RPMI7951 (cell line): ENCODE measurements at places on chromosomes 7 and 10. TPM values are rescaled to one million over a fixed set of nuclear protein-coding genes. Genes with fewer than 3 reads are reported as not detected.

DNA sequence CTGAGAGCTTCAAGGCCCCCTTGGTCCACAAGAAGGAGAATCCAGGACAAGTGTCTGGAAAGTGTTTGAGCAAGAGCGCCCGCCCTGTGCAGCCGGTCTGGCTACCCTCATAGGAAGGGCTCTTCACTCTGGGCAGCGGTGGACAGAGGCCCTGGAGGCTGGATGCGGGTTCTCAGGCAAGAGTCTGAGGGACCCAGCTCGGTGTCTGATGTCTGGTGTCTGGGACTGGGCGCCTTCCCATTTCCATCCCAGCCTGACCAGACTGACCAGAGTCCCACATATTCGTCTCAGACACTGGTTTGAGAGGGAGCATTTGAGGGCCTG, 59.8 kb downstream of the HK1 start:
- DNase-seq, result no peak

DNA sequence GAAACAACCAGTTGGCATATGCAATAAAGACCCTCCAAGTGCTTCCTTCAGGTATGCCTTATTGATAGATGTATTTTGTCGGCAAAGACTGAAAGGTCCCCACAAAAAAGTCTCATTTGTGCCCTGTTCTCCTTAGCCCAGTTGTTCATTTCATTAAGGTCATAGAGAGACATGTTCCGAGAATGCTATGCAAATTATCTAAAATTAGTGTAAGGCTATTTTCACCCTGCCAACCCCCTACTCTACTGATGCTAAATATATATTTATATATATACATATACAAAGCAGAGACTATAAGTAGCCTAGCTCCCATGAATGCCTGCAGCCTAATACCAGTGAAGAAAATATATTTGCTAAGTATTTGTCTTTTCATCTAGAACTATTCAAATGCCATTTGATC, 96.7 kb upstream of the ADO start:
- no peak for DNase-seq

DNA sequence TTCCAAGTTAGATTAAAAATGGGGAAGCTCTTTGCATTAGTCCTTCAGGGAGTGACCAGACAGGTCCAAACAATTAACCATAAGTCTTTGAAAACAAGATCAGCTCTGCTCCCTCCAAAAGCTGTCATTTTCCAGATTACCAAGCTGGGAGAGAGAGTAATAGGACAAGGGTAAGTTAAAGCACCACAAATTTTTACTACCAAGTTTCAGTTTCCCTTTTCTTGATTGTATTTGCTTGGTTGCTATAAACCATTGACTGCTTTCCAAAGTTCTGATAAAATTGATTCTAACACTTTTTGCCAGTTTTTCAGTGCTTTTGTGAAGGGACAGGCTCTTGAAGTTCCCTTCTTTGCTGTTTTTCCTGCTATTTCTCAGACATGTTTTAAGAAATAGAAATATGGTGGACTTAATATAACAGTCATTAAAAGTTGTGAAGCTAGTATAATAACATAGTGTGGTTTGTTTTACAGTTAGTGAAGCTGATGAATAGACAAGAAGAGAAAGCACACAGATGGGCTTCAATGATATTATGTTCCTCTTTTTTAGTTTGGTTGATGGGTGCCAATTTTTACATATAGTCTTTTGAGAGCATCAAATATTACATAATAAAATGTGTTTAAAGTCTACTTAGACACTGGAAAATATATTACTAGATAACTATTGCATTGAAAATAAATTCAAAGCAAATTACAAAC, 40.0 kb upstream of the ZNF365 start:
- no peak for DNase-seq

- DNase-seq, result no peak
These were observed 258.2 kb downstream of the MAD1L1 start for GRCh38 chr7:1974290-1975101.

GRCh38 chr10:88244781-88245625, 338.1 kb downstream of the RNLS start:
- peak; percentile 67 for DNase-seq

DNA sequence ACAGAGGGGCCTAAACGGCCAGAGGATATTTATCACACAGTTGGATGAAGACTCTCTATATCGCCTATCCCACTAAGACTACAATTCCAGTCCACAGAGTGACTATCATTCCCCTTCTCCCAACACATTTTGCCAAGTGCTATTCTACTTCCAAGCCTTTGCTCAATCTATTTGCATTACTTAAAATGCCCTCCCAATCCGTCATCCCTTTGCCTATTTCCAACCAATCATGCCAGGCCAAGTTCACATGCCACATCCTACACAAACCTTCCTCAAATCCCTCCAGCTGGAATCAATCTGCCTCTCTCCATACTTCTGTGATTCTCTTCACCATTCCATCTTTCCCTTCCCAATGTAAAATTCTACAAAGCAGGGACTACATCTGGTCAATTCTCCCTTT, 38.2 kb downstream of the SMURF1 start:
- DNase-seq, result no peak

GRCh38 chr7:104136981-104137380, 70.8 kb downstream of the ORC5 start:
- DNase-seq, result no peak

- no peak for DNase-seq
These were observed 31.0 kb upstream of the PRSS1 start for GRCh38 chr7:142718313-142718712.

DNA sequence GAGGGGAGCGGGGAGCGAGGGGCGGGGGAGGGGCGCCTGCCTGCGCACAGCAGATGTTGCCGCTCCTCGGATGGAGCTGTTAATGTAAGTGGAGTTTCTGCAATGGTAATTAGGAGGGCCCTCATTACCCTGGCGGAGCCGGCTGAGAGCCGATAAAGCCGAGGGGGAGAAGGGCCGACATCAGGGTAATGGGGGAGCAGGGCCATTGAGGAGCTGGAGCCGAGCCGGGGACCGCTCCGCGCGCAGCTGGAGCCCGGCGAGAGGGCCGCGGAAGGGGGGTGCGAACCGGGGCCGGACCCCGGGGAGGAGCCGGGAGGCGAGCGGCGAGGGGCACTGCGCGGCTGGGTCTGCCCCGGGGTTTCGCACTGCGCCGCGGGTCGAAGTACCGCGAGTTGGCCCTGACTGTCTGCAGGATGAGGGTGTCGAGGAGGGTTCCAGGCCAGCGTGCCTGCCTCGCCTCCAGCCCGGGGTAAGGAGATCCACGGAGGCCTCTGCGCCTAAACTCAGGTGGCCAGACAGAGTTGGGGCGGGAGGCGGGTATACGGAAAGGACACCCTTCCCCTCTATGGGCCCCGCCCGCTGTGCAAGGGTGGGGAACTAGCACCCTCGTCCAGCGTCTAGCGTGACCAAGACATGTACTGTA, 55.0 kb upstream of the LBX1 start:
- no peak for DNase-seq

DNA sequence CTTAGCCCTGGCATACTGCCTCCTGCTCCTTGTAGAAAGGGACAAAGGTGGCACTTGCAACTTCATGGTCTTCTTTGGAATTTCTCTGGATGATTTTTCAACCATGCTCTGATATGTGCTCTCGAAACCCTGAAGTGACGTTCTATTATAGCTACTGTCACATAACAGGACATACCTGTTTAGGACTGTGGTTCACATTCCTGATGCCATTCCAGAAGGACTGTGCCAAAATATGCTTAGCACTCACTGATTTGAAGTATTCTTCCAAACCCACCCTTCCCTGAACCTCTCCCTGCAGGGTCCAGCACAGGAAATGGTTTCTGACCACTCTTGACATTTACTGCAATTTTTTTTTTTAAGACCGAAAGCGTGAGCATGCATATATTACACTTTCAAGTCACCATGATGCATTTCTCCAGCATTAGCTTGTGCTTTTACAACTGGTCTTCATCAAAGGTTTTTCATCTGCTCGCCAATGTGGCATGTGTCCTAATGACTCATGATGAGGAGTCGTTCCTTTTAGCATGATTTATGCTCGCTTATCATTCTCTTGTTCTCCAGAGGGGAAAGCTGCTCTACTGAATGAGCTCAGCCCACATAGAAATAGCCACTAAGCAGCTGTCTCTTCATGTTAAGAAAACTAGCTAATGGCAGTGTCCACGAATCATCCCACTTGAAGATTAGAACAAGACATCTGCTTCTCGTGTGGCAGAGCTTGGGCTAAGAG, 135.2 kb downstream of the ADAM12 start:
- peak; percentile 98 for DNase-seq

DNA sequence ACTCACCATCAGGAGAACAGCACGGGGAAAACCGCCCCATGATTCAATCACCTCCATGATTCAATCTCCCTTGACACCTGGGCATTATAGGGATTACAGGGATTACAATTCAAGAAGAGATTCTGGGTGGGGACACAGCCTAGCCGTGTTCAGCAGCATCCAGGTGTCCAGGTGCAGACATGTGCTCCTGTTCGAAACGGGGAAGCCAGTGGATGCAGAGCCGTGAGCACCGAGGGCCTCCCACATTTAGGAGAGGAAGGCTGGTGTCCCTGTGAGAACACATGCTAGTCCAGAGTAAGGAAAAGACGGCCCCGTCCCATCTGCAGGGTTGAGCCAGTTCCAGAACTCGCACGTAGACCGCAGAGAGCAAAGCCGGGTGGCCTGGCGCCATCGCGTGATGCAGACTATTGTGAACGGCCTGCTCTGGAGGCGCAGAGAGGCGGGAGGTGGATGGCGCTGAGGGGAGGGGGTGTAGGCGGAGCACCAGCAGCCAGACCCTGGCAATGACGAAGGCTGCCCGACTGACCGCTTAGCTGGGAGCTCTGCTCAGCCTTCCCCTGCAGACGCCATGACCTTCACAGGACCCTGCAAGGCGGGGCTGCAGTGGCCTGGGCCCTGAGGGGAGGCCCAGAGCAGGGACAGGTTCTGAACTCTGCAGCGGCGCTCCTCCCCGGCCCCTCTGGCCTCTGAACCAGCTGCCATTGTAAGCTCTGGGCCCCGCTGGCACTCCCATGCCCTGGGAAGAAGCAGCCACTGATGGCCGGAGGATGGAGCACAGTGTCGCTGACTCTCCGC, 141.6 kb upstream of the TCERG1L start:
- no peak for DNase-seq

- no peak for DNase-seq
These were observed 15.4 kb downstream of the SEC61G start for GRCh38 chr7:54743580-54743979.

GRCh38 chr10:51183783-51184182, 109.5 kb downstream of the PRKG1 start:
- DNase-seq, result no peak

- no peak for DNase-seq
These were observed 182.8 kb upstream of the CDC14C start for GRCh38 chr7:48741545-48741944.

DNA sequence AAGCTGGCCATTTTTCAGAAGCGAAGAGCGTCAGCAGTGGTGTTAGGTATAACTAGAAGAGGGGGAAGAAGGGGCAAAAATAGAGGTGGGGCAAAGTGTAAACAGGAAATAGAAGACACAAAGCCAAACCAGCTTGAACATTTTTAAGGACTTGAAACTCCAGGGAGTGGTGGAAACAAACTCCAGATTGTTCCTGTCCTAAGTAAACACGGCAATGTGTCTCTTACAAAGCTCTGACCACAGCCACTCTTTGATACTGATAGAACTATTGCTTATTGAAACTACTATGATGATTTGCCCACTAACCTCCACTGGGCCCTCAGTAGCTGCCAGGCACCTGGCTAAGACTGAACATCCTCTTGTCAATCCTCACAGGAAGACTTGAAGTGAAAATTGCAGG, 20.8 kb upstream of the CDH23 start:
- DNase-seq, result no peak

GRCh38 chr7:28086198-28086597, 94.4 kb downstream of the JAZF1 start:
- no peak for DNase-seq

DNA sequence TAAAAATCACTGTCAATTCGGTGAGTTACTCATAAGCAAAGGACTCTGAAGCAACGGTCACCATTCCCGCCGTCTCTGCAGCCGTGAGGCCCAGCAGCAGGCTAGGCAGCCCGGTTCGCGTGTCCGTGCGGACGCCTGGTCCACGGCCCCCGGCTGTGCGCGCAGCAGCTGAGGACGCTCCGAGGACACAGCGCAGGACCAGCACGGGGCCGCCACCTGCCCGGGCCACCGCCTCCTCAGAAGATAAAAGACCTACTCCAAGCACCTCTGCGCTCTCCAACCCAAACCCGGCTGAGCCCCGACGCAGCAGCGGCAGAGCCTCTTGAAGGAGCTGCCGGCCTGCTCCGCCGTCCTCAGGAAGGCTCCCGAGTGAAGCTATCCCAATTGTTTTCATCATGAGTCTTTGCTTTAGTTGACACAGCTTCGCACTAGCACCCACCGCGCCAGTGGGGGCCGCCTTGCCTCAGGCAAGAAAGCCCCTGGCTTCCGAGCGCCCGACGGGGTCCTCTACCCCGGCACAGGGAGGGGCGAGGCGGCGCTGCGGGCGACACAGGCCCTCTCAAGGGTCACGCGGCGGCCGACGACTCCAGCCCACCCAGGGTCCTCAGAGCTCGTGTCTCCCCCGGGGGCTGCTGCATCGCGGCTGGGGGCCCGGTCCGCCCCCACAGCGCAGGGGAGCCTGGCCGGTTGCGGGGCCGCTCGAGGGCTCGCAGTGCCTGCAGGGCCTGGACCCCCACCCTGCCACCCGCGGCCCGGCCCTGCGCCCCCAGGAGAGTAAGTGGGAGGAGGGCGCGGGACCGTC, 16.9 kb upstream of the GPR146 start:
- no peak for DNase-seq

DNA sequence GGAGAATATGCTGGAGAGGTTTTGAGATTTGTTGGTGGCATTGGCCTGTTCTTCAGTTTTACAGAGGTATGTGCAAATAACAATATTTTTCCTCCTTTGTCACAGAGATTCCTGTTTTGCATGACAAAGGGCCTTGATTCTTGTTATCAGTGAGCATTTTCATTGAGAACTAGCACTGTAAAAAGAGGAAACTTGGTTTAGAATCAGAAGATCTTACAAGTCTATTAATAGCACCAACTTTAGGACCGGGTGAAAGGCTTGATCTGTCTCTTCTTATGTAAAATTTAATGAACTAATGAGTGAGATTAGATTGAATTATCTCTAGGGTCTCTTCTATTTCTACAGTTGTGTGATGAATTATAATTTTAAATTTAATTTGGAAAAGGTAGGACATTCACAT, 25.5 kb downstream of the TSPAN13 start:
- DNase-seq, result no peak

- DNase-seq, result peak; percentile 44
These were observed 3.8 kb upstream of the CAV2 start for GRCh38 chr7:116495736-116496135.

- DNase-seq, result no peak
These were observed 13.3 kb downstream of the KMT2E start for GRCh38 chr7:105027176-105027853.

Gene LIPM
- not detected in 2 replicates for total RNA-seq

Gene MUC12
- total RNA-seq, result 0.72 and 5.6 TPM in 2 replicates

Gene OGDHL
- not detected in 2 replicates for total RNA-seq

Gene PRPF18
- total RNA-seq, result 47.2 and 51.8 TPM in 2 replicates

Gene SLC13A1
- not detected in 2 replicates for total RNA-seq

Gene ZPBP
- total RNA-seq, result not detected in 2 replicates

Gene PRXL2A
- total RNA-seq, result 13.2 and 13.6 TPM in 2 replicates

Gene ASL
- 47.1 and 66.8 TPM in 2 replicates for total RNA-seq

Gene MKX
- total RNA-seq, result 0.12 TPM in 1 of 2 replicates, not detected in the other

Gene WASHC2A
- 10.8 and 12.5 TPM in 2 replicates for total RNA-seq

Gene MPP7
- 0.24 and 0.59 TPM in 2 replicates for total RNA-seq

Gene RBM48
- total RNA-seq, result 9.2 and 9.6 TPM in 2 replicates

Gene COL26A1
- total RNA-seq, result 0.29 and 0.60 TPM in 2 replicates

Gene INMT
- 79.9 and 94.1 TPM in 2 replicates for total RNA-seq

Gene STOX1
- total RNA-seq, result 0.96 and 1.2 TPM in 2 replicates

Gene MRPS17
- total RNA-seq, result 29.7 and 29.9 TPM in 2 replicates

Gene OR2A1
- total RNA-seq, result 0.20 and 1.7 TPM in 2 replicates
